ENCODE measurements at places on chromosomes 5 and 9.

GRCh38 chr9:16768816-16769215 lies 101.7 kb downstream of the BNC2 start:
- DNase-seq: no peak

DNA sequence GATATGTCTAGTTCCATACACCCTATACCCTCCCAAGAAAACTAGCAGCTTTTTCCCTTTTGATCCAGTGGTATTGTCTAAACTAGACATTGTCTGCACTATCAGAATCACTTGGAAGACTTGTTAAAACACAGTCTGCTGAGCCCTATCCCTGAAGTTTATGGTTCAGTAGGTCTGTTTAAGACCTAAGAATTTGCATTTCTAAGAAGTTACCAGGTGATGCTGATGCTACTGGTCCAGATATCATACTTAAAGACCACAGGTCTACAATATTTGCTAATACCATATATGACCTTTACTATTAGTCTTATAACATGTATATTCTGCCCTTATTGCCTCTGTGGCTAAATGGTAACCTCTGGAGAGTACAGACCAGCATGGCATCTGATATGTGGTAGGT lies 23.3 kb downstream of the SKIC3 start:
- no peak for DNase-seq

DNA sequence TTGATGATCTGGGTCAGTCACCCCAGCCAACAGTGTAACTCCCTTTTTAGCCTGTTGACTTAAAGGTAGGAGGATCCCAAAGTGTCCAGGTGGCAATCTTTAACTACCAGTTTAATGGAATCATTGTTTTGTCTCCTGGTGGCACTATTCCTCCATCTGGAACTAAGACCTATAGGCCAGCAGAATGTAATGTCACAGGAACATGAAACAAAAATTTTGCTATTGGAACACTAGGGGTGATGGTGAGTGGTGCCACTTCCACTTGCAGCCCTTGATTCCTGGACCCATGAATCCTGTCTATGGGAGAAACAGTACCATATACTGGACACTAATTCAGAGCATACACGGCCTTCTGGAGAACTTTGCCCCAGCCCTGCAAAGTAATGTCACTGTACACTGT lies 219.5 kb upstream of the RASA1 start:
- no peak for DNase-seq

DNA sequence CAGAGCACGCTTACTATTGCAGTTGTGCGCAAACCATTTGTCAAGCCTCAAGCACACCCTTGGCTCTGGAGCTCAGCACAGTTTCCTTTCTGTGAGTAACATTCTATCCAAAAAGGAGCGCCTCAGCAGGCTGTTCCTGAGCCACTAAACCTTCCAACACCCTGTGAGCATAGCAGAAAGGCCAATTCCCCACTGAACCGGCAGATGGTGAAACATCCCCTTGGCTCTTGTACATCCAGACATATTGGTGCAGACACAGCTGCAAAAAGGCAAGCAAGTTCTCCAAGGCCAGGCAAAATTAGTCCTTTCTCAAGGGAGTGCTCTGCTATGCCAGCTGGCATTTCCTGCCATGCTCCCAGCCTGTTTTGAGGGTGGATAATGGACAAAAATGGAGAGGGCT lies 44.1 kb upstream of the CEMIP2 start:
- DNase-seq: no peak

- no peak for DNase-seq
Measured at GRCh38 chr5:25568989-25569625, 924.3 kb upstream of the CDH10 start.

GRCh38 chr9:4887556-4887955 lies 94.8 kb downstream of the RCL1 start:
- no peak for DNase-seq

DNA sequence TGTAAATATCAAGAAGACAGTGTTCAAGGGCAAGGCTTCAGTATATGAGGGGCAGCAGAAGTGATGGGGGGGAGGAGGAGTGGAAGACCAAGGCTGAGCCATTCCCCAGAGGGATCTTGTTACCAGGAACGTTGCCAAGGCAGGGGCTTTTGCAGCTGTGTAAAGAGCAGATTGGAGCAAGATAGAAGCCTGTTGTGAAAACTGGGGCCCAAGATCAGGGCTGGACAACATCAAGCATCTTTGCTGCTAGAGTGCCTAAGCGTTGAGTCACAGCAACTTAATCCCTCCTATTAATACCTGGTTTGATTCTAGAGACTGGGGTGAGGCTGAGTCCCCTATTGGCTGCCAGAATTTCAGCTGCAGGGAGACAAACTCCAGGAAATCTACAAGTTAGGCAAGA lies 18.4 kb upstream of the ERCC6L2 start:
- DNase-seq: no peak

DNA sequence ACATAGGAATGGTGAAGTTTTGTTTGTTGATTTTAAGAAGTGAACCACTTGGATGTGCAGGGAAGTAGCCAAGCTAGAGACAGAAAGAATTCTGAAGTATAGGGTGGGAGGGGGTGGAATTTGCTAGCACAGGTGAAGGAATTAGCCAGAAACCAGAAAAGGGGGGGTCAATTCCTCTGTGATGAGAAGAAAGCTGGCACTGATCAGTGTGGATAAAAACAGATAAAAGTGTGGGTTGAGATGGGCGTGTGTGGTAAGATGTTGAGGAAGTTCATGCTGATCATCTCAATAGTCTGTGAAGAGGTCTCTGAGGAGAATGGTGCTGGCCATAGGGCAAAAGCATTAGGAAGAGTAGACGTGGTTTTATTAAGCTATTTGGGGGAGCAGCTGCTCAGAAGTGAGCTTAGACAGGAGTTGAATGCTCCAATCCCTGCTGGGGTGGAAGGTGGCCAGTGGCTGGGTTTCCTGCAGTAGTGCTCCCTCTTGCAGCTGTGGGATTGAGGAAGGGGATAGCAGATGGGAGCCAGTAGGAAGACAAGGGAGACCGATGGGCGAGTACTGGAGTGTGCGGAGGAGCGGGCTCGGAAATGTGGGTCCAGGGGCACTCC lies 88.7 kb upstream of the ELL2 start:
- DNase-seq: no peak

GRCh38 chr9:88477300-88477751 lies 57.7 kb upstream of the NXNL2 start:
- no peak for DNase-seq

DNA sequence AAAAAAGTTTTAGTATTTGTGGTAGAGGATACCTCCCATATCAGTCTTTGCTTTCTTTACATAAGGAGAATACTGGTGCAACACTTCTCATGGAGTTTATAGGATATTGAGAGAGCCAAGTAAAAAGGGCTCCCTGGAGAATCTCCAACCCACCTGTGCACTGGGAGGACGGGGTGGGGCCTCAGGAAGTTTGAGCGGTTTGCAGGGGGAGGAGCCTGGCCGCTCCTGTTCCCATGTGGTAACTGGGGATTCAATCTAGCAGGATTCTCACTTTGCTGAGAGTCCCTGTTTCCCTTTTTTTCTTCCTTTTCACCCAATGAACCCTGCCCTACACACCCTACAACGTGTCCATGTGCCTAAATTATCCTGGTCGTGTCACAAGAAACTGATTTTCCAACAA lies 82.8 kb downstream of the APTX start:
- no peak for DNase-seq

DNA sequence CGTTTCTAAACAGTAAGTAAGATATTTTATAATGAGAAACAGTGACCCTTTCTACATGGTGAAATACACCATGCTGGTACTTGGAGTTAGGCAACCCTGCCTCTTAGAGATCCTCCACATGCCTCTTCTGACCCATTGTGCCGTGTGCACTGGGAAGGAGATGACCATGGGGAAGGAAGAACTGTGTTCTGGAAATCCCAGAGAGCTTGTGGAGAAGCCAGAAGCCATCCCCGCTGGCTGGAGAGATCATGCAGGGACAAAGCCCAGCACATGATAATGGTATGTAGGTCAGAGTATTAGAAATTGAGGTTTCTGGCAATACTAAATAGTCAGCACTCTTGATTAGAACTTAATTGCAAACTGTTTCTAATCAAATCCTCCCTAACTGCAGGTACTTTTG lies 307.3 kb downstream of the FBXL7 start:
- DNase-seq: no peak

- no peak for DNase-seq
Measured at GRCh38 chr5:95892784-95893354, 68.8 kb downstream of the ELL2 start.

DNA sequence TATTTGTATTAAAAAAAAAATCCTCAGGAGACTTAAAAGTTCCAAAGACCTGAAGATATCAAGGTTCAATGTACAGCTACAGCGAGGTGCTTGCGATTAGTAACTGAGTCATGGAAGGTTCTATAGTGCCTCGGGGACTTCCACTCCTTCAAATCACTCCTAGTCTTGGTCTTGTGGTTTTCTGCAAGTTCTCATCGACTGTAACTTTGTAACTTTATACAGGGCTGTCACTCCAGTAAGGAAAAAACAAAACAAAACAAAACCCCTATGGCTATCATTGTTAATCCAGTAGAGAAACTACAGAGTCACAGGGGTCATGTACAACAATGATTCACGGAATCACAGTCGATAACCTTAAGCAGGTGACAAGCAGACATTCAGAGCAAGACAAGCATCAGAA lies 39.8 kb upstream of the SELENOP start:
- no peak for DNase-seq

GRCh38 chr9:73199886-73200285 lies 48.2 kb downstream of the ANXA1 start:
- no peak for DNase-seq

GRCh38 chr9:21996438-21996837 lies 1.8 kb downstream of the CDKN2B-AS1 start:
- no peak for DNase-seq

- no peak for DNase-seq
Measured at GRCh38 chr5:64722588-64722987, 32.3 kb downstream of the SHISAL2B start.

DNA sequence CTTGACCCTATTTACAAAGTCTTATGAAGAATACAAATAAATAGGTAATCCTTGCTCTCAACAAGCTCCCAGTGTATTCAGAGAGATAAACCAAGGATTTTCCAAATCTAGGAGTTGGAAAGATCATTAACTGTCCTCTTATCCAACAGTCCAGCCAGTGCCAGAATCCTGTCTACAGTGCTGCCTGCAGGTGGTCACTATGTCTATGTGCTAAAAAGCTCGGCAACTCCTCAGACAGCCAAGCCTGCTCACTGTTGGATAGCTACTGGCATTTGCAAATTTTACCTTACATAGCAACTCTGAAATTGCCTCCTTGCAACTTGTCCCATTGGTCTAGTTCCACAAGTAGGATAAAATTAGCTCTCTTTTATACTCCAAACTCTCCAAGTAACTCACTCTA lies 187.4 kb downstream of the DCP2 start:
- DNase-seq: no peak

DNA sequence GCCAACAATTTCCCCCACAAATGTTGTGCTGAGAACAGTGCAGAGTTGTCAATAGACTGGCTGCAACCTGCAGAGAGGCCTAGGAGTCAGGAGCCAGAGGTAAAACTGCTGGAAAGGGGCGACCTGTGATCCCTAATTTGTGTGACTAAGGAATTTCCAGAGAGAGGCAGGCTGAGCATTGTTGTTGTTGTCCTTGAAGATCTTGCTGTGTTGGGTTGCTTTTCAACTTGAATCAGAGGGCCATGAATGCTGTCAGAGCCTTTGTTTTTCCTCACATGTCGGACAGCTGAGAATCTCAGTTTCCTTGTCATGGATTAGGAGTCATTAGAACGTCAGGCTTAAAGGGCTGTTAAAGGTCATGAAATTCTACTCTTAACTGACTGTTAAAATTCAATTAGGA lies 134.6 kb upstream of the ASTN2 start:
- no peak for DNase-seq

- DNase-seq: no peak
Measured at GRCh38 chr5:143031781-143032580, 261.8 kb downstream of the ARHGAP26 start.

DNA sequence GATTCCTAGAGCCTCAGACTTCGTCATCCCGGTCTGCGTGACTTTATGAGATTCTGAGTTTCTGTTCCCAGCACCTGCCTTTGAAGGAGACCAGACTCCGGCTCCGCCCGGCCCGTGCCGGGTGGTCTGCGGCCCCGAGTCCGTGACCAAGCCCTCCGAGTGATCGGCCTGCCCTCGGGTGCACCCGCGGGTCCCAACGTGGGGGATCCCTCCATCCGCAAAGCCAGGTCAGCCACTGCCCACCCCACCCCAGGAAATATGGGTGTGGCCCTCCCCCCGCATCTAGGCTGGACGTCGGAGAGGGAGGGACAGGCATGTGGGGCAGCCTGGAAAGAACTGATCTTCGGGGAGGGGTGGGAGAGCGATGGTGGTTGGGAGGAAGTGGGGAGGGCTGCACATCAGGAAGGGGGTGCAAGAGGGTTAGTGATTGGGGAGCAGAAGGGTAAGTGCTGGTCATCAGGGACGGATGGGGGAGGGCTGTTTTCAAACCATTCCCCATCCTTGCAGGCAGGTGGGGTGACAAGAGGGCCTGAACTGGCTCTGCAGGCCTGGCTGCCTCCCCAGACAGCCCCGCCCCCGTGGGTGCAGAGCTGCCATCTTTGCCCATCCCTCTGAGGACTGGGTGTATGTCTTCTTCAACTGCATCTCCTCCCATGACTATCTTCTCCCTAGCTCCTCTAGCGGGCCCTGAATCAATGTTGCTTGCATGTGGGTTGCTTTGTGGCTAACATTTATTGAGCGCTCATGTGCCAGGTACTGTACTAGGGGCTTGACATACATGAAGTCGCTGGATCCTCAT lies 747 bp downstream of the LRSAM1 start:
- DNase-seq: no peak

DNA sequence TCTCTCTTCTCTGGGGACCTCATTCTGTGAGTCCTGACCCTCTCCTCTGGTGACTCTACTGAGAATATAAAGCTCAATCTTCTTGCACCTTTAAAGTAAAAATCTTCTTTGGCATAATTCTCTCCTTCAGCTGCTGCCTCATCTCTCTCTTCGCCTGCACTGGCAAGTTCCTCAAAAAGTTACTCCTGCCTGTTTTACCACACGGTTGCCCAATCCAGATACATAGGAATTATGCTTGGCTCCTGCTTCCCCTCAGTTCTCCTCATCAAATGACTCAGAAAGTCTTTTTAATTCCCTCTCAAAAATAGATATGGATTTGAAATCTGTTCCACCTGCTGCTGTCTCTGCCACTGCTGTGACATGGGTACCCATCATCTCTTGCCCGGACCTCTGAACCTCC lies 14.4 kb upstream of the HRCT1 start:
- DNase-seq: no peak
